CD4-positive, alpha-beta T cell treated with Interferon alpha-2 for 1 hour (primary cell): ENCODE measurements at places on chromosomes 5 and 9.
A peak's percentile ranks its signal among the peaks of the same experiment; 100 is the strongest.

- DNase-seq, result no peak
Observed at GRCh38 chr5:4553130-4553529, 587.0 kb upstream of the ADAMTS16 start.

- DNase-seq, result no peak
Observed at GRCh38 chr9:132210472-132211145, 48.8 kb downstream of the NTNG2 start.

GRCh38 chr9:73219985-73220626 lies 68.4 kb downstream of the ANXA1 start:
- DNase-seq, result peak; percentile 58

- DNase-seq, result peak; percentile 64
Observed at GRCh38 chr5:93620487-93621326, 37.7 kb downstream of the NR2F1 start.

- DNase-seq, result no peak
Observed at GRCh38 chr5:67032921-67033664, 163.5 kb downstream of the CD180 start.

DNA sequence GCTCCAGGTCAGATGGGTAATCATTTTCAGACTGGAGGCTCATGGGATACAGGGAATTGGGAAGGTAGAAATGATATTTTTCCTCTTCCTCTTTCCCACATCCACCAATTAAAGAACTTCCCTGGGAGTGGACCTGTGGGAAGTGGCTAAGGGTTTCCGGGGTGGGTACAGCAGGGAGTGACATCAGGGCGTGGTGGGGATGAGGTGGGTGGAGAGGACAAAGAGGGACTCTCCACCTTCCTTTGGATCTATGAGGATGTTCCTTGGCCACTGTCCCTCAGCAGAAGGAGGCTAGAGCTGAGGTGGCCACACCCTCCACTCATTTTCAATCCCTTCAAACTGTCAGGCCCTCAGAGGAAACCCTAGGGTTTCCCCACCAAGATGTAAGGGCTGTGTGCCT lies 54.7 kb downstream of the IRF1 start:
- DNase-seq, result no peak

- no peak for DNase-seq
Observed at GRCh38 chr9:80789831-80790230, 899.5 kb downstream of the TLE1 start.
